Iris pigment epithelial cell (primary cell): ENCODE measurements at places on chromosomes 2 and 18.

DNA sequence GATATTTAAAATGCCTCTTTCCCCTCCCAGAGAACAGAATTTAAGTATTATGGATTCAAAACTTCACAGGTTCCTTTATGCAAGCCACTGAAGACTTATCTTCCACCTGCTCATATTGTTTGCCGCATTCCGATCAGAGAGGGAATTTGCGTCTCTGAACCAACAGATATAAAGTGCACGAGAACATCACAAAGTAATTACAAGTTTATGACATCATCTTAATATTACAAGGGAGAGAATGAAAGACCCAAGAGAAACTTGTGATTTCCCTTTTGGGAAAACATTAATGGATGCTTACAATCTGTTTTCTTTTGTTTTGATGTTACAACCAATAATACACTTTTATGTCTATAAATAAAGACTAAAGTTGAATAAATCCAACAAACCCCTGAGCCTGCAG, 631.0 kb downstream of the BCL11A start:
- no peak for DNase-seq

DNA sequence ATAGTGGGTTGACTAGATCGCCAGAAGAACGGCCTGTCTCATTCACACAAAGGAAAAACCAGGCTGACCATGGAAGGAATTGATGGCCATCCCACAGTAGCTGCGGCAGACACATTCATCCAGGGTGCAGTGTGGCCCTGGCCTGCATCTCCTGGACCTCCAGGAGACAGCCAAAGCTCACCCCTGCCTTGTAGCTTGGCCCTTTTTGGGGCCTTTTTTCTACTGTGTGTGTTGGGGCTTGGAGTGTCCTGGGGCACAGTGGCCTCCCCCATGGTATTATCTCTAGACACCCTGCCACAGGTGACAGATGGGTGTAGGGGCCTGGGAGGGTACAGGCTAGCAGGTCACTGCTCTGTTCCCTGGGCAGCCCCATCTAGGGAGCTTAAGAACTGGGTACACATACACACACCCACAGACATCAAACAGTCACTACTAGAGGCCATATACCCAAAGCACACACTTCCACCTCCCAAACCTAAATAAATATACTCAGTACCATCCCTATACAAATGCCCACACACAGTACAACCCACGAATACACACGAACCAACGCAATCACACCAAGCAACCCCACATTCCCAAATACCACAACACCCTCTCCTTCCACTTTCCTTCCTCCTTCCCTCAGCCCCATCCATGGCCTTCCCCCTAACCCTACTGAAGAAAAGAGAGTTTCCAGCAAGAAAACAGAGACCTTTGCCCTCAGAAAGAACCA, 8.6 kb downstream of the EN1 start:
- no peak for DNase-seq

DNA sequence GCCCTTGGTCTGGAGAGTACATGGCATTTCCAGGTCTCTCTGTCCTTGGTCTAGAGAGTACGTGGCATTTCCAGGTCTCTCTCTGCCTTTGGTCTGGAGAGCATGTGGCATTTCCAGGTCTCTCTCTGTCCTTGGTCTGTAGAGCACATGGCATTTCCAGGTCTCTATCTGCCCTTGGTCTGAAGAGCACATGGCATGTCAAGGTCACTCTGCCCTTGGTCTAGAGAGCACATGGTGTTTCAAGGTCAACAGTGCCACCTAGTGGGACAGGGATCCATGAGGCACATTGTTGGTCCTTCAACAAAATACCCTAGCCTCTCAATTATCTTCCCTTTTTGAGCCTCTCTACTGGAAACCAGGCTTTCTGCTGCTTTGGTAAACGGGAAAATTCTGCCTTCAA, 250.2 kb downstream of the OTX1 start:
- no peak for DNase-seq

- DNase-seq = peak; percentile 86
Measured at GRCh38 chr2:157107877-157108276, 149.6 kb upstream of the GALNT5 start.

GRCh38 chr2:27356056-27356381, 545 bp downstream of the GTF3C2 start:
- peak; percentile 70 for DNase-seq
